ENCODE measurements at places on chromosomes 4 and X.

- H3K36me3 ChIP-seq, result peaks cover 2% of the 10 kb centered on the region
- DNase-seq, result peak; percentile 72
- peaks cover 31% of the 10 kb centered on the region for H3K4me1 ChIP-seq
- peak overlapping the region; percentile 37 for H3K4me3 ChIP-seq
- no peaks in the 10 kb centered on the region for H3K27me3 ChIP-seq
- peak overlapping the region; percentile 80 for H3K27ac ChIP-seq
Measured at GRCh38 chr4:139950568-139950967, 203.4 kb downstream of the MAML3 start.

DNA sequence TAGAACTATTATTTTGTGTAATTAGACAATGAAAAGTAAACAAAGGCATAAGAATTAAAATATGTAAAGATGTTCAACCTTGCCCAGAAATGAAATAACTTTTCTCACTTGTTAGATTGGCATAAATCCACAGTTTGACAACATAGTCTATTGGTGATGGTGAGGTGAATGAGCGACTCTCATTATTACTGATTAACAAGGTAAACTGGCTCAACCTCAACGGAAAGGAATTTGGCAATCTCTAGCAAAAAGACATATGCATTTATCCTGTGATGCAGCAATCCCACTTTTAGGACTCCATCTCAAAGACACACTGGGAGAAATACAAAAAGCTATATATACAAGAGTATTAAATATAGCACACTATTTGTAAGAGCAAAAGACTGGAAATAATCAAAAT lies 22.3 kb downstream of the UBA6 start:
- no peak overlapping the region for H3K27ac ChIP-seq
- peaks cover 12% of the 10 kb centered on the region for H3K4me1 ChIP-seq
- H3K27me3 ChIP-seq, result no peaks in the 10 kb centered on the region
- H3K36me3 ChIP-seq, result peaks cover 36% of the 10 kb centered on the region
- no peak overlapping the region for H3K4me3 ChIP-seq

- no peak for DNase-seq
- no peak overlapping the region for H3K27ac ChIP-seq
- no peak overlapping the region for H3K4me3 ChIP-seq
- H3K4me1 ChIP-seq, result peaks cover 25% of the 10 kb centered on the region
- no peaks in the 10 kb centered on the region for H3K36me3 ChIP-seq
Measured at GRCh38 chr4:42399393-42399792, 2.1 kb downstream of the SHISA3 start.

DNA sequence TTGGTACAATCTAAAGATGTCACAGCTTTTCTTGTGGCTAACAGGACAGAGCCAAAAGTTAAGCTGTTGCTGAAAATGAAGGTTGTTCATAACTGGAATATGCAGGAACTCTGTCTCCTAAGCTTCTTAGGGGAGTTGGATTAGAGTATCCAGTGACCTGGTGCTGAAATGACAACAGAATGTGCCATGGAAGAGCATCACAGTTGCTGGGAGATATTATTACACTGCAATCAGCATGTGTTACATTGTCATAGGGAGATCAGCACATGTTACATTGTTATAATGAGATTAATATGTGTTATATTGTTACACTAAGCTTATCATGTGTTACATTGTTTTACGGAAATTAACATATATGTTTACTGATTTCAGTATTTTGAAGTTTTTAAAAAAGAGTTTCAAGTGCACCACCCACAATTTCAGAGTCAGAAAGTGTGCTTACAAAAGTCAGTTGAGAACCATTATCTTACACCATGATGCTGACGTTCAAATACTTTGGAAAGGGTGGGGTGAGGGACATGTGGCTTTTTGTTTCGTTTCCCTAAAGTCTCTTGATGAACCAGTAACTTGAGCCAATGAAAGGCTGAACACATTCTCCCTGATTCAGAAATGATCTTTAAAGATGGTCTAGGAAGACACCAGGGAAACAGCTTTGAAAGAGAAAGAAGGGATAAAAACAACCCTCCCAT lies 113.4 kb downstream of the DRD5 start:
- H3K27ac ChIP-seq, result no peak overlapping the region
- no peaks in the 10 kb centered on the region for H3K4me1 ChIP-seq
- H3K36me3 ChIP-seq, result no peaks in the 10 kb centered on the region
- no peak overlapping the region for H3K4me3 ChIP-seq
- DNase-seq, result no peak

DNA sequence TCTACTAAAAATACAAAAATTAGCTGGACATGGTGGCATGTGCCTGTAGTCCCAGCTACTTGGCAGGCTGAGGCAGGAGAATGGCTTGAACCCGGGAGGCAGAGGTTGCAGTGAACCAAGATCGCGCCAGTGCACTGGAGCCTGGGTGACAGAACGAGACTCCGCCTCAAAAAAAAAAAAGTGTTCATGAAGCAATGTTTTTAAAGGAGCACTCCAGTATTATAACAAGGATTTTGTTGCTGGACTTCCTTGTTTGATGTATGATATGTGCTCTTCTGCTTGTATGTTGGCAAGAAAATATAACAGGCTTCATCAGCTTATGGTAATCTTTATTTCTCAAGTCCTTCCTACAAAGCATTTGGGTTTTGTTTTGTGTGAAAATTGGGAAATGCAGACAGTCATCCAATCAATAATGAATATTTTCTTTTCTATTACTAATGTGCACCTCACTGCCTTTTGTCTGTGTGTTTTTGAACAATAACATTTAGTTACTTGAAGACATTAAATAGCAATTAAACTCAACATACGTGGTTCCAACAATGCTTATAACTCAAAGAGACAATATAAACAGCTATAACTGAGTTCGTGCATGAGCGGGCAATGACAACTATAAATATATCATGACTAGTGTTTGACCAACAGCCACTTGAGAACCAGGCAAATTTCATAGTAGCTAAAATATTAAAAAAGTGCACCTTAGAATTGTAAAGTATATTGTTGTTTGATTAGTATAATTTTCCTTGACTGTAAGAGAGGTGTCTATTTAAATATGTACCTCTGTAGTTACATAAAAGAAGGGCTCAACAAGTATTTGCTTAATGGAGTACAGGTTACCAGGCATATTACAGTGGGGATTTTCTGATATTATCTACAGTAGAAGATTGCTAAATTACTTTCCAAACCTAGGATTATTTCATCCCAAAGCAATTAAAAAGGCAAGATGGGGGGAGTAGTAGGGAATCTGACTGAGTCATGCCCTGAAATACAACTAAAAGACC lies 210.7 kb downstream of the PPP3CA start:
- H3K4me3 ChIP-seq, result no peak overlapping the region
- no peak overlapping the region for H3K27ac ChIP-seq
- H3K4me1 ChIP-seq, result peaks cover 23% of the 10 kb centered on the region
- peaks cover 32% of the 10 kb centered on the region for H3K36me3 ChIP-seq
- DNase-seq, result no peak

- peaks cover 5% of the 10 kb centered on the region for H3K4me1 ChIP-seq
- no peak overlapping the region for H3K27ac ChIP-seq
- H3K27me3 ChIP-seq, result no peaks in the 10 kb centered on the region
Measured at GRCh38 chrX:107729558-107730297, 45.9 kb downstream of the TSC22D3 start.

DNA sequence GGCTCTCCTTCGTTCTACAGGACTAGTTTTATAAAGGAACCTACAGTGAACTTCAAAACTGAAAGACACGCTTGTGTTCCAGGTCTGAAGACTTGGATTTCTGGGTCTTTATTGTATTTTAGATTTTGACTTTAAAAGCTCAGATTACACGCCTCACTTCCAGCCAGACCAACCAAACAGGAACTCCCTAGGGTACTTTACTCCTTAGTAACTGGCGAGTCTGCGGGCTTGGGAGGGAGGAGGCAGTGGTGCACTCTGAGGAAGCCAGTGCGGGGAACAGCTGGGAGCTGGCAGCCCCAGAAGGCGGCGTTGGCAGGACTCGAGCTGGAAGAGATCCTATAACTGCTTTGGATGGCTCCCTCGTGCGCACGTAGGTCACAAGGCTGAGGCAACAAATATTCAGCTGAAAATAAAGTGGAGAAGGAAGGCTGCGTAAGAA lies 391 bp upstream of the PHKA1 start:
- DNase-seq, result peak; percentile 4
- peak overlapping the region; percentile 88 for H3K27ac ChIP-seq
- H3K4me3 ChIP-seq, result peak overlapping the region; percentile 79
- peaks cover 9% of the 10 kb centered on the region for H3K36me3 ChIP-seq
- H3K27me3 ChIP-seq, result no peaks in the 10 kb centered on the region

- H3K4me3 ChIP-seq, result no peak overlapping the region
- H3K27me3 ChIP-seq, result no peaks in the 10 kb centered on the region
- H3K27ac ChIP-seq, result no peak overlapping the region
- H3K4me1 ChIP-seq, result no peaks in the 10 kb centered on the region
Measured at GRCh38 chr4:91233164-91233563, 1070.6 kb upstream of the GRID2 start.

GRCh38 chr4:127400731-127401346 lies 231.9 kb upstream of the INTU start:
- H3K27me3 ChIP-seq, result no peaks in the 10 kb centered on the region
- DNase-seq, result peak; percentile 28
- no peak overlapping the region for H3K27ac ChIP-seq
- H3K36me3 ChIP-seq, result no peaks in the 10 kb centered on the region
- no peak overlapping the region for H3K4me3 ChIP-seq

DNA sequence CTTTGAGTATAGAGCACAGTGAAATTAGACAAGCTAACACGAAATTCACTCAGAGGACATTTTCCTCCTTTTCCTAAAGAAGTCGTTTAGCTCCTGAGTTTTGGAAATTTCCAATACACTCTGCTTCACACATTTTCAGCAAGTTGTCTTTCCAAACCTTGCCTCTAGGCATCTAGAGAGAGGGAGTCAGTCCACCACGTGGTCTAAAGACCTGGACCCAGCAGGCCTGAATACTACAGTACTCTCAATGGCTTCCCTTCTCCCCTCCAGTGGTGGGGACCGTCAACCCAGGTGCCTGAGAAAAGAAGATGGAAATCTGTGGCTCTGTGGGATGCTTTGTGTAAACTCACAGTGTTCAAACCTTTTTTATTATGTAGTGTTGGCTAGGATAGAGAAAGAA lies 13.9 kb upstream of the SCML2 start:
- H3K27ac ChIP-seq, result no peak overlapping the region
- no peaks in the 10 kb centered on the region for H3K27me3 ChIP-seq
- H3K4me3 ChIP-seq, result no peak overlapping the region
- no peak for DNase-seq

- no peaks in the 10 kb centered on the region for H3K4me1 ChIP-seq
- no peak overlapping the region for H3K27ac ChIP-seq
- no peak for DNase-seq
- no peak overlapping the region for H3K4me3 ChIP-seq
- no peaks in the 10 kb centered on the region for H3K36me3 ChIP-seq
Measured at GRCh38 chrX:151745651-151746050, 11.1 kb downstream of the CNGA2 start.

GRCh38 chr4:8585721-8586212 lies 5.6 kb downstream of the GPR78 start:
- H3K27me3 ChIP-seq, result peaks cover 5% of the 10 kb centered on the region
- no peak overlapping the region for H3K4me3 ChIP-seq

- H3K27ac ChIP-seq, result no peak overlapping the region
- no peaks in the 10 kb centered on the region for H3K36me3 ChIP-seq
- H3K4me3 ChIP-seq, result no peak overlapping the region
- DNase-seq, result no peak
- no peaks in the 10 kb centered on the region for H3K4me1 ChIP-seq
Measured at GRCh38 chr4:176499518-176499917, 179.8 kb downstream of the SPCS3 start.

DNA sequence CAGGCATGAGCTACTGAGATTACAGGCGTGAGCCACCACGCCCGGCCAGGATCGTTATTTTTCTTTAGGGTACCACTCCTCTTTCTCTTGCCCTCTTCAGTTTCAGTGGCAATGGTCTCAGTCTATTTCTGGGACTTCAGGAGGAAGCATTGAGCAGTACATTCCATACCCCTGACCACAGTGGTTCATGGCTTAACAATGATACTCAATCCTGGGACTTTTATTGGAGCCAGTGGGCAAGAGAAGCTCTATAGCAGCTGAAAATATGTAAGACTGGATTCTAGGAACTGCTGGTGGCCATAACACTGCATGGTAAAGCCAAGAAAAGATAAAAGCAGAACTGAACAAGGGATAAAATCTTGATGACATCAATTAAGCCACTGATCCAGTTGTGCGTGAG lies 5.8 kb upstream of the CCNA2 start:
- no peak overlapping the region for H3K4me3 ChIP-seq
- no peaks in the 10 kb centered on the region for H3K4me1 ChIP-seq
- no peak for DNase-seq
- H3K27ac ChIP-seq, result no peak overlapping the region
- no peaks in the 10 kb centered on the region for H3K36me3 ChIP-seq
- H3K27me3 ChIP-seq, result no peaks in the 10 kb centered on the region

- no peaks in the 10 kb centered on the region for H3K27me3 ChIP-seq
- no peaks in the 10 kb centered on the region for H3K36me3 ChIP-seq
- no peak overlapping the region for H3K27ac ChIP-seq
Measured at GRCh38 chr4:144591401-144591800, 54.6 kb upstream of the HHIP start.

DNA sequence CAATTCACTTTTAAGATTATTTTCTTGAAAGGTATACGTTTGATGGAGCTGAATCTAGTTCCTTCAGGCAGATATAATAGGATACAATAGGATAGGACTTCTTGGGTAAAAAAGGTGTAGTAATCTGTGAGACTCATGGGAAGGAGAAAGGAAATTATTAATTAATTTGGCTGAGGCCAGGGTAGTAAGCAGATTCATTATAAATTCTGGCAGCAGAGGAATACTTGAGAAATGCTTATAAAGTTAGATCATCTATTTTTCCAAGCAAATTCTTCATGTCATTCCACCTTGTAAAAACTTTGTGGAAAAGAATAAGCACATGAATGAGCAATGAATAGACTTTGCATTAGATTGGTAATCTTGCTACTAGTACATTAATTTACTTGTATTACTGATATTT lies 46.9 kb downstream of the GYPE start:
- no peak overlapping the region for H3K27ac ChIP-seq
- no peak for DNase-seq
- H3K36me3 ChIP-seq, result no peaks in the 10 kb centered on the region
- no peaks in the 10 kb centered on the region for H3K4me1 ChIP-seq
- H3K4me3 ChIP-seq, result no peak overlapping the region

DNA sequence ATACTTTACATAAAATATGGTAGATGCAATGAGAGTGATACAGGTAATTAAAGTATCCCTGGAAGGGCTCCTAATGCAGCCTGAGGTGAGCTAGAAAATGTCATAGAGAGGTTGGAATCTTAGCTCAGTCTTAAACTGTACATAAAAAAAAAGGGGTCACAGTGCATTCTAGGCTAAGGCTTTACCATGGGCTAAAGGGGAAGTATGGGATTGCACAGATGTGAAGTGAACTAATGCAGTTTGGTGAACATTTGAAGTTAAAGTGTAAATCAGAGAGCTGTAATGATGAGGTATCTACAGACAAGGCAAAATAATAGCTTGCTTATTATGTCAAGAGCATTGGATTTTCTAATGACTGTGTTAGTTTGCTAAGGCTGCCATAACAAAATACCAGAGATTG lies 405.9 kb downstream of the ADGRL3 start:
- H3K27me3 ChIP-seq, result no peaks in the 10 kb centered on the region
- no peak overlapping the region for H3K27ac ChIP-seq
- DNase-seq, result no peak
- no peaks in the 10 kb centered on the region for H3K36me3 ChIP-seq
- H3K4me3 ChIP-seq, result no peak overlapping the region

All from activated naive CD8-positive, alpha-beta T cell treated with anti-CD3 and anti-CD28 coated beads for 36 hours (primary cell).